ENCODE measurements at places on chromosomes 11 and 22.

DNA sequence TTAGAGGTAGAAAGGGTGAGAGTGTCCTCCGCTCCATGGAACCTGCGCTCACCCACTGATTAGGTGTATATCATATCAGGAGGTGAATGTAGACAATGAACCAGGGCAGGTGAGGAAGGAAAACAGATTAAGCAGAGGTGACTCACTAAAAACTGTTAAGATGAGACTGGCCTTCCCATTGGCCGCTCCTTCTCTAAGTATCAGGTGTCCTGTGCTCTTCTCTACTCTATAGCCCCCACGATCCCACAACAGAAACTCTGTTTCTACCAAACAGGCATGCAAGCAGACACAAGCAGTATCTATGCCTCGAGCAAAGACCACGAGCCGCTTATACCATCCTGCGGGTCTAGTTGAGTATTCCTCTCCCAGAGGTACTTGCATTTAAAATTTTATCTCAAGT lies 103.1 kb downstream of the SNX19 start:
- DNase-seq = no peak

DNA sequence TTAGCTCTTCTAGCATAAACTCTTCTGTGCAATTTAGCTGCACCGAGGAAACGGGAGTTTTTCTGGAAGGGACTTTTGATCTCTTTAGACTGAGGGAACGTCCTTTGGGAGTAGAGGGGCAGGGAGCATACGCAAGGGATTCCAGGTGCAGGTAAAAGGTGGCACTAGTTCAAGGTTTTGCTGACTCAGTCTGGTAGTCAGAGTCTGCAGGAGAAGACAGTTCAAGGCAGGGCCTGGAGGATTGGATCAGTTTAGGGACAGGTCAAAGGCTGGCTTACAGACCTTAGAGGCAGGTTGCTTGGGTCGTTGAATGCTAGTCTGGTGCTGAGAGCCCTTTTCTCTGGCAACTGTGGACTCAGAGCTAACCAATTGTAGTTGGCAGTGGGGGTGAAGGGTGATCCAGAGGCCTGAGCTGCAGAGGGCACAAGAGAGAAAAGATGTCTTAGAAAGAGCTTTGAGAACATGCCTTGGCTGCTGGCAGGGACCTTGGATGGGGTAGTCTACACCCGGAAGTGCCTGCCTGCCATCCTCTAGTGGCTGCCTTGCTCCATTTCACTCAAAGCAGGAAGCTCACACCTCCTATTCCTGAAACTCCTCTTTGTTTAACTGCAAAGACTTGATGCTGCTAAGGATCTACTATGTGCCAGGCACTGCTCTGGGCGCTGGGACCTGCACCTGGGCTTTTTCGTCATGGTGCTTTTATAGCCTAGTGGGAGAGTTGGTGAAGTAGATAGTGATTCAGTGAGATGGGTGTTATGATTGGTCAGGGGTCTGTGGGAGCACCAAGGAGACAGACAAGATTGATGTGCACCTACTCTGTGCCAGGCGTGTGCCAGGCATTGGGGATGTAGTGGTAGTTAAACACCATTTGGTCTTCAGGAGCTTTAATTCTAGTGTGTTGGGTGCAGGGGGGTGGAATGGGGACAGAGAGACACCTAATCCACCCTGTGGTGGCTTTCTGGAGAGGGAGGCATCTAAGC lies 17.1 kb downstream of the MIAT start:
- no peak for DNase-seq

GRCh38 chr11:1568441-1568911 lies 3.6 kb downstream of the DUSP8 start:
- DNase-seq = peak; percentile 41

DNA sequence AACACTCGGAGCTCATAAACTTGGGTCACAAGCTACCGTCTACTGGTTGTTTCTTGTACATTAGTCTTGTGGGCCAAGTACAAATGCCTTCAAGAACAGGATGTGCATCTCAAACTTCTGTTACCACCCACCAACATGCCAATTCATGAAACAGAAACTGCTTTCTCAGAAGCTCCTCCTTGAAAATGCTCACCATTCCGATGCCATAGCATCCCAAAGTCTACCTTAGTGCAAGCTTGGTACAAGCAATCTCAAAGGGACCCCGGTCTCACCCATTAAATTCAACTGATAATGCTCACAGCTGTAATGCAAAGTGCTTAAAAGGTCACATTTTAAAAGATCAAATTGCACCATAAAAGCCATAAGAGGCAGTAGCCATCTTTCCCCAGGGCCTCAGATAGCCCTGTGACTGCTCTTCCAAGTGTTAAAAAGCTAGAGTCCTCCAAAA lies 31.8 kb upstream of the CCDC34 start:
- no peak for DNase-seq
